ENCODE measurements at places on chromosomes 7 and 10. TPM values are rescaled to one million over a fixed set of nuclear protein-coding genes. Genes with fewer than 3 reads are reported as not detected.

Gene PAPOLB
- polyA plus RNA-seq, result 0.05 TPM

Gene KLHDC10
- polyA plus RNA-seq, result 24.2 TPM

Gene SMO
- 0.11 TPM for polyA plus RNA-seq

Gene TDRD1
- polyA plus RNA-seq, result not detected

Gene WAPL
- 15.1 TPM for polyA plus RNA-seq

Gene OR2A1
- polyA plus RNA-seq, result not detected

Gene BTBD16
- not detected for polyA plus RNA-seq

Gene POLR2J
- polyA plus RNA-seq, result 180 TPM

Gene SFTPD
- not detected for polyA plus RNA-seq

Gene LRGUK
- polyA plus RNA-seq, result 0.07 TPM

Gene MYO1G
- polyA plus RNA-seq, result 0.26 TPM

Gene OR2A12
- polyA plus RNA-seq, result not detected

Gene COL13A1
- not detected for polyA plus RNA-seq

Gene GPR158
- polyA plus RNA-seq, result 3.5 TPM

Gene DRGX
- not detected for polyA plus RNA-seq

Gene RASA4B
- polyA plus RNA-seq, result 2.5 TPM

Gene CALML3
- not detected for polyA plus RNA-seq

Gene CCL26
- polyA plus RNA-seq, result 7.1 TPM

Gene ANKRD61
- polyA plus RNA-seq, result not detected

Gene AFAP1L2
- polyA plus RNA-seq, result not detected

Gene CHST15
- 0.04 TPM for polyA plus RNA-seq

Gene FOXI2
- polyA plus RNA-seq, result not detected

Gene CUZD1
- 1.0 TPM for polyA plus RNA-seq

Gene VGF
- polyA plus RNA-seq, result 1.4 TPM

Gene ZNF425
- polyA plus RNA-seq, result 0.89 TPM

Gene RADIL
- 5.4 TPM for polyA plus RNA-seq

Gene AP5Z1
- 22.1 TPM for polyA plus RNA-seq

Gene POR
- 67.5 TPM for polyA plus RNA-seq

Gene ANKRD30A
- polyA plus RNA-seq, result not detected

Gene CFAP43
- polyA plus RNA-seq, result 0.04 TPM

Gene OPN1SW
- not detected for polyA plus RNA-seq

Gene TMEM168
- polyA plus RNA-seq, result 25.4 TPM

Gene OR2AE1
- not detected for polyA plus RNA-seq

Gene ELMO1
- 6.8 TPM for polyA plus RNA-seq

Gene GRM3
- 0.03 TPM for polyA plus RNA-seq

Gene CYP3A4
- polyA plus RNA-seq, result not detected

Gene TWIST1
- polyA plus RNA-seq, result 0.13 TPM

Gene CYP26C1
- polyA plus RNA-seq, result not detected

Gene NDUFB8
- polyA plus RNA-seq, result 321 TPM

Gene LBX1
- not detected for polyA plus RNA-seq

Gene GPR15LG
- polyA plus RNA-seq, result not detected

Gene IGFBP3
- 0.09 TPM for polyA plus RNA-seq

Gene PANK1
- polyA plus RNA-seq, result 3.9 TPM

Gene GPR22
- polyA plus RNA-seq, result not detected

Gene GIMAP2
- polyA plus RNA-seq, result 0.37 TPM

Gene SFRP5
- 0.18 TPM for polyA plus RNA-seq

Gene FAM25A
- polyA plus RNA-seq, result not detected

Gene SEMA4G
- 4.2 TPM for polyA plus RNA-seq

Gene GHRHR
- not detected for polyA plus RNA-seq

Gene HMX2
- polyA plus RNA-seq, result 0.05 TPM

Gene C1GALT1
- polyA plus RNA-seq, result 17.3 TPM

Gene ARHGAP22
- 19.3 TPM for polyA plus RNA-seq

Gene GIMAP6
- 0.34 TPM for polyA plus RNA-seq

Gene ASB15
- polyA plus RNA-seq, result 0.12 TPM

Gene TEX47
- not detected for polyA plus RNA-seq

Gene SOSTDC1
- polyA plus RNA-seq, result 9.8 TPM

Gene NEUROD6
- polyA plus RNA-seq, result not detected

Data from K562 (cell line).